GM18507 (cell line): ENCODE measurements at places on chromosomes 11 and 22.

DNA sequence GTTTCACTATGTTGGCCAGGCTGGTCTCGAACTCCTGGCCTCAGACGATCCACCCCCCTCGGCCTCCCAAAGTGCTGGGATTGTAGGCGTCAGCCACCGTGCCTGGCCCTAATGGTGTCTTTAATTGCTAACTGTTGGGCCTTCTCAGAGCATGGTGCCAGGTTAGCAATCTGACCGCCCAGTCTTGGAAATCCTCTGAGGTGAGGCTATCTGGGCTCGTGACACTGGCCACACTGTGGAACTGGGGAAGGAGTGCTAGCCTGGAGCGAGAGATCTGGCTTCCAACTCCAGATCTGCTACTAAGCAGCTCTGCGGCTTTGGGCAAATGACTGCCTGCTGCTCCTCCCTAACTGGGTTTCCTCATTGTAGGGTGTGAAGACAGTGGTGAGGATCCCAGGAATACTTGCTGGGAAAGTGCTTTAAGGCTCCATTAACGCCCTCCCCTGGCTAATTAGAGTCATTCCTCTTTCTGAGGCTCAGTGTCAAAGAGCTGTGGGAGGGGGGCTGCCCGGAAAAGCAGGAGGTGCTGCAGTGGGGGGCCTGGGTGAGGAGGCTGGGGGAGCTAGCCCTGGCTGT, 35.4 kb downstream of the CHRDL2 start:
- no peak for DNase-seq

- no peak for DNase-seq
Observed at GRCh38 chr11:26483108-26483507, 89.0 kb downstream of the MUC15 start.

- no peak for DNase-seq
Observed at GRCh38 chr11:104623518-104623917, 274.7 kb downstream of the CASP12 start.

GRCh38 chr22:31286360-31287255, 5.7 kb downstream of the PIK3IP1 start:
- DNase-seq: no peak

GRCh38 chr11:22472306-22472705, 134.1 kb downstream of the SLC17A6 start:
- no peak for DNase-seq

- no peak for DNase-seq
Observed at GRCh38 chr11:96154802-96155520, 188.0 kb downstream of the MAML2 start.

GRCh38 chr11:117089685-117090084, 8.5 kb downstream of the SIK3 start:
- DNase-seq: no peak

DNA sequence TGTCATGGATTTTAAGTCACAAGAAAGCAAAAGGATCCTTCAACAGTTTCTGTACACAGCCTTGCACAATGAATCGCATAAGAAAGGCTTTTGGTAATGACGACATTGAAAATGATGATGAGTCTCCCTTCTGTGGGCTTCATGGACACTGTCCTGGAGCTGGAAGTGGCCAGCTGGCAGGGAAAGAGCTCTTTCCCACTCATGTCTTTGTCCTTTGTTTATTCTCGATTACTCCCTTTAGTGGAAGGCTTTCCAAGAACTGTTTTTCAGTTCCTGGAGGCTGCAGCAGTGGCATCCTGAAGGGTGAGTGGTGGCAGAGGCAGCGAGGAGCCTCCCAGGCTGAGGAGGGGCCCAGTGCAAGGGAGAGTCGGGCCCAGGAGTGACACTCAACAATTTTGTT, 505.2 kb downstream of the NTM start:
- no peak for DNase-seq

GRCh38 chr11:131917634-131918384, 547.4 kb downstream of the NTM start:
- DNase-seq: no peak

DNA sequence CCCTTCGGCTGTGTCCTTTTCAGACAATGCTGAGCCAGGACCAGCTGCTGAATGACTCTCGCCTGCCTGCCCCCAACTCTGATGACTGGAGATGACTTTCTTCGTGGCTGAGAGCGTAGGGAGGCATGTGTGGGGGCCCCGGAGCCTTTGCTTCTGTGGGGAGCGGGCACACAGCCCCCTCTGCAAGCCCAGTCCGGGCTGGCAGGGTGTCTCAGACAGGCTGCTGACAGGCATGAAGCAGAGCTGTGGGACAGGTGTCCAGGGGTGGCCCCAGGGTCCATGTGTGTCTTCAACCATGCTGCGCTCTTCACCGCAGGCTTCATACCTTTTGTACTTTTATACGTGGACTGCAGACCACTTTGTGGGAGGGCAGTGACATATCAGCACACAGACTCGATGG, 16.6 kb downstream of the CYB5R2 start:
- no peak for DNase-seq

DNA sequence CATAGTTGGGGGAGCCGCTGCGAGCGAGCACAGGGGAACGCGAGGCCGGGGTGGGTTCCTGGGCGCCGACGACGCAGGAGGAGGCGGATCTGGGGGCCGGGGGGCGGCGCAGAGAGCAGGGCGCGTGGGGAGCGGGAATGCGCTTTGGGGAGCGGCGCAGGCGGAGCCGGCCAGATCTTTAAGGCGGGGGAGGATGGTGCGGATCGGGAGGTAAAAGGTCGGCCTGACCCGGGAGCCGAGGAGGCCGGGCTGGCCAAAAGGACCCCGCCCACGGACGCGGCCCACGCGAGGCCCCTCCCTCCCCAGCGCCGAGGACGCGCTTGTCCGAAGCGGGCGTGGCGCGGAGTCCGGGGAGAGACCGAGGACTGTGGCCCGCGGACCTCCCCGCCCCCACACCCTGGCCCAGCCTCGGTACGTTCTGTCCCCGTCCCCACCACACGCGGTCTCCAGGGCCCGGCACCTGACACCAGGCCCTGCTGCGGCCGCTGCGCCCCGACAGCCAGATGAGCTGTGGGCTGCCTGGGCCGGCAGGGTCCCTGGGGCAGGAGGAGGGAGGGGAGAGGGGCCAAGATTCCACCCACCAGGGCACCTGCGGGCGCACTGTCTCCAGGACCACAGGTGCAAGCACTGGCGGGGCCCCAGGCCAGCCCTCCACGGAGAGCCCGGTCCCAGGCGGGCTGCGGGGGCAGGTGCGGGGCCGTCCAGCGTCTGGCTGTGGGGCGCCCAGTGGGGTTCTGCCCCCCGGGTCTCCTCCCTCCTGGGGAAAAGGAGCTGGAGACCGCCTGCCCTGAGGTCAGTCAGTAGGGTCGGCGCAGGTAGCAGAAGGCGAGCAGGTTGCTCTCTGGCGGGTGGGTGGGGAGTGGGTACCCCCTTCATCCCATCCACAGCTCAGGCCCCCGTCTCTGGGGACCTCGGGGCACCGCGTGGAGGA, 10.9 kb downstream of the PIM3 start:
- no peak for DNase-seq

GRCh38 chr11:111913031-111913861, 712 bp downstream of the HSPB2 start:
- DNase-seq: no peak

DNA sequence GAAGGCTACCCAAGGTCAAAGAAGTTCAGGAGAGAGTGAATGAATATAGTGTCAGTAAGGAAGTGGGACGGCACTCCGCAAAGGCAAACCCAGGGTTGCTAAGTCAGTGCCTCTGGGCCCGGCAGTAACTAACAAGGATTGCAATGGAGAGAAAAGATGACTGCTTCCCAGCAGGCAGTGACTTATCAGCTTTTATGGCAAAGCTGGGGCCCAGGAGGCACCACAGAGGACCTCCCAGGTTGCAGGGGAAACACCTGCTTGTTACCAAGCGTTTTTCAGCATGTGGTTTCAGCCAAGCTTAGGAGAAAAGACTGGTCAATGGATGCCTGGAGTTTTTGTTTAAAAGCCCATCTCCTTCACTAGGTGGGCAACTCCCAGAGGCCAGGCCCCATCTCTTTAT, 11.3 kb downstream of the CACNG2 start:
- no peak for DNase-seq

GRCh38 chr11:95924414-95924760, 480 bp upstream of the MTMR2 start:
- no peak for DNase-seq

GRCh38 chr22:28103596-28103995, 184.5 kb upstream of the PITPNB start:
- no peak for DNase-seq
